ENCODE measurements at places on chromosomes 4 and X.

DNA sequence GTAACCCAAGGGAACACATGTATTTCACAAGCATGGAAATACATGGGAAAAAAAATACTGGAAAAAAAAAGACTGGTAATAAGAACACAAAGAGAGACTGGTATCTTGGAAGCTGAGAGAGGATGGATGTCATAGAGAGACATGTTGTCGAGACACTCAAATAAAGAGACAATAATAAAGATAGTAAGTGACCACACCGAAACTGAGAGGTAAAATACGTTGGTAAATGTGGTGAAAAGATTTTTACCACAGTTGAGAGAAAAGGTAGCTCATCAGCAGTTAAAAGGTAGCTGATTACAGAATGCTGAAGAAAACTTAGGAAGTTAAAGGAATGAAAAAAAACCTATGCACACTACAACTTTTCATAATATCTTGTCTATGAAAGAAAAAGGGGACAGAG lies 81.1 kb downstream of the ARAP2 start:
- DNase-seq: no peak

DNA sequence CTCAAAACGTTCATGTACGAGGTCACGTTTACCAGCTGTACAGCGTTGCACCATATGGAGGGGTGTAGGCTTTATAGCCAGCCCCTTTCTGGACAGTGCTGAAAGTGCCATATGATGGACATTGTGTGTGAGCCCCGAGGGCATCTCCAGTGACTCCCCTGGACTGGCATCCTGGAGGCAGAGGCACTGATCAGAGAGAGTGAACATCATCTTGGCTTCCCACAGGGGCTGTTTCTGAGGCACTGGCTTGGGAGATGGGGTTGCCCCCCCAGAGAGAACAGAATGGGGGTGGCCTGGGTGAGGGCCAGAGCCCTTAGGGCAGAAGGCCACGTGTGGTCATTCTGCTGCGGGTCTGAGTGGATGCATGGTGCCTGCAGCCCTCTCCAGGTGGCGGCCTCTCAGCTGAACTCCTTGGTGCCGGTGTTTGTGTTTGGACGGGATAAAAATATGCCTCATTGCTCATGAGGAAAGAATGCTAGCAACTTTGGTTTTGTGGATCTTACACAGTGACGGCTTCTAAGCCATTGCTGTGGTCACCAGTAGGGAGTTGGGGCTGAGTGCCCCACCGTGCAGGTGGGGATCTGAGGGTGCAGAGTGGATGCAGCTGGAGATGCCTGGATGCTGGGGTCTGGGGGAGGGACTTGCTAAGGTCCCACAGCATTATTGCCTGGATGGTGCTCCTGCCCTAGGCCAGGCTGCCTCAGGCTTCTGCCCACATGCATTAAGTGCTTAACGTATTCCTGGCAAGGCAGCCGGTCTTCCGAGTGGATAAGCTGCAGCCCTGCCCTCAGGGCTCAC lies 3.4 kb downstream of the WFS1 start:
- DNase-seq: peak; percentile 59

- DNase-seq: no peak
These were observed 18.8 kb downstream of the RGS12 start for GRCh38 chr4:3311489-3312171.

DNA sequence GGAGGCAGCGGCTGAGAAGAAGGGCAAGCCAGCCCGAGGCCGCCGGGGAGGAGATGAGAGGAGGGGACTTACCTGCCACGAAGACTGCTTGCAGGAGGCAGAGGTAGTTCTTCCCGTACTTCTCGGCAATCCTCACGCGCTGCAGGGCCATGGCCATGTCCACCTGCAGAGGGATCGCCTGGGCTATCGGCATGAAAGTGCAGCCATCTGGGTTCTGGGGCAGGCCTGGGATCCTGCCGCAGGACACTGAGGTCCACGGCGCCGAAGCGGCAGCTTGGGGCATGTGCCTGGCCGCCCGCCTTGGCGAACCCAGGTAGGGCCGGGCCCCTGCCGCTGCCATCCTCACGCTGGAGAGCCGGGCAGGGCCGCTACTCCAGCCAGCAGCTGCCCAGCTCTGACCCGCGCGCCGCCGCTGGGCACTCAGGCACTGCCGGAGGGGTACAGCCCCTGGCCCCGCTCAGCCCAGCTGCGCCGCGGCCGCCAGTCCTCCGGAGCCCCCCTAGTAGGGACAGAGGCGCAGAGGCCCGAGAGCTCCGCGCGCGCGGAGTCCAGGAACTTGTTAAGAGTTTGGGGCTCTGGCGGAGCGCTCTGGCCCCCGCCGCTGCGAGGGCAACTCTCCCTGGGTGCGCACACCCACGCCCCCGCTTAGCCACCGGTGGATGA lies 16.0 kb downstream of the MCF2 start:
- peak; percentile 39 for DNase-seq

DNA sequence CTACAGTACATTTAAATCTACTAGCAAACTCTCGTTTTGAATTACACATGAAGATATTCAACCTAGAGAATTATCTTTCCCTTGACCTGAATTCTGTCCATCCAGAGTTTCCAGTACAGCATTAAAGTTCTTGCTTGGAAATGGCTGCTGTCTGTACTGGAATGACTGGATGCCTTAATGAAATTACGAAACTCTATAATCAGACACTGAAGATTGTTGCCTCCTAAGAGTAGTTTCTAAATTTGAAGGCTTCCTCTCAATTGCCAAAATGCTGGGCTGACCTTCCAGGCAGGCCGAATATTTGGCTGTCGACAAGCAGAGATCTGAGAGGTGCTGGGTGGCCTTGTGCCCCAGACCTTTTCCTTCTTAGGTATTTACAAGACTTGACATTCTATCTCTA lies 215.1 kb upstream of the GPC4 start:
- DNase-seq: no peak

DNA sequence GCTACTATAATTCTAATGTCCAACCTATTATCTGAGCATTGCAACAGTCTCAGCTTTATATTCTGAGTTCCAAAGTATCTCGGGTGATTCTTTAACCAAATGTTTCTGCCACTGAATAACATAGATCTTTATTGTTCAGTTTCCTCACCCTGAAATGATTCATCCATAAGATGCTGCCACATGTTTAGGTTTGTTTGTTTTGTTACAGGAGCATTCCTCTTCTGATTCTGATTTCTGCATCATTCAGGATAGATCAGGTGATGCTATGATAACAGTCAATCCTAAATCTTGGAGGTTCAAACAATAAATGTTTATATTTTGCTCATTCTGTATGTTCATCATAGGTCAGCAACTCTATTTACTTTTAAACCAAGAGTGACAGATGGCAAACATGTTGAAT lies 927.6 kb downstream of the PCDH7 start:
- no peak for DNase-seq

GRCh38 chr4:120132935-120133334 lies 66.3 kb upstream of the MAD2L1 start:
- DNase-seq: no peak

DNA sequence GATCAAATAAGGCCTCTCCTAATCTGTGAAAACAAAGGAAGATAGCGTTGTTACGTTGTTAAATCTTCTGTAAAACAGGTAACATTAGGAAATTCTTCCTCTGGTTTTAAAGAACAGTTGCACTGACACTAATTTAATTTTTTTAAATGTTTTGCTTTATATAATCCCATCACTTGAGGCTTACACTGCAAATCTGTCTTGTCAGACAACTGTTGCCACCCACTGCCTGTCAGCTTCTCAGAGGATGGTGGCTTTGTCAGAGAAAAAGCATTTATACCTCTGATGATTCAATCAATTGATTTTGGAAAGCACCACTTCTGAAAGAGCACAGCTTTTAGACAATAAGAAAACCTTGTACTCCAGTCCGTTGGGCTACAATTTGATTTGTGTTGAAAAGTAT lies 799.1 kb downstream of the FSTL5 start:
- DNase-seq: peak; percentile 6

- peak; percentile 36 for DNase-seq
These were observed 63.1 kb downstream of the RTL3 start for GRCh38 chrX:78595901-78596502.

GRCh38 chr4:75432683-75433082 lies 81.5 kb downstream of the RCHY1 start:
- no peak for DNase-seq

- DNase-seq: peak; percentile 29
These were observed 54.0 kb downstream of the COL25A1 start for GRCh38 chr4:109248322-109248900.

DNA sequence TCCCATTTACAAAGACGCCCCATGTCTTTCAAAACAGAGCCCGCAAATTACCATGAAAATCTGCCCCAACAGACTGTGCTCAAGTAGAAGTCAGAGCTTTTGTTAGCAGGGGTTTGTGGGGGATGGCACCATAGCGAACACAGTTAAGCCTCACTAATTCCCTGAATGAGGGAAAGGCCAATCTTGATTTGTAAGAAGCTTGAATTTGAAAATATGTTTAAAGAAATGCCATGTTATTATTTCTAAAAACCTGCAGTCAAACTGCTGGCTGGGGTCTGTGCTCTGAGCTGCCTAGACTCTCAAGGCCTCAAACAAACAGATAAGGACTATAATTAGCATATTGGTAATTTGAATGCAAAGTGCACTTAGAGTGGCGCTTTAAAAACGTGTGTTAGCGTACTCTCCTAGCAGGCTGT lies 9.4 kb upstream of the PAK3 start:
- peak; percentile 39 for DNase-seq

DNA sequence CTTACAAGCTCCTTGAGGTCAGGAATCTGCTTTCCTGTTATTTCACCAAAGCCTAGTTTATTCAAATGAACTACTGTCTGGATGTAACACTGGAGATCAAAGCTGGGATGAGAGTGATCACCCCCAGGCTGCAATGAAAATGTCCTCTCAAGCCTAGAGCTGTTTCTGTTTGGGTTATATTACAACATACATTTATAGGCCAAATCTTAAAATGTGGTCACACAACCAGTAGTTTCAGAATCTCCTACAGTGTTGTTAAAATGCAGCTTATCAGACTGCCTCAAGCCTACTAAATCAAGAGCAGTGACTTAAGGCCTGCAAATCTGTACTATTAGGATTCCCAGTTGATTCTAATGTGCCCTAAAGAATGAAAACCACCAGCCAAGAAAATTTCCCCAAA lies 207.5 kb downstream of the PAPSS1 start:
- no peak for DNase-seq

DNA sequence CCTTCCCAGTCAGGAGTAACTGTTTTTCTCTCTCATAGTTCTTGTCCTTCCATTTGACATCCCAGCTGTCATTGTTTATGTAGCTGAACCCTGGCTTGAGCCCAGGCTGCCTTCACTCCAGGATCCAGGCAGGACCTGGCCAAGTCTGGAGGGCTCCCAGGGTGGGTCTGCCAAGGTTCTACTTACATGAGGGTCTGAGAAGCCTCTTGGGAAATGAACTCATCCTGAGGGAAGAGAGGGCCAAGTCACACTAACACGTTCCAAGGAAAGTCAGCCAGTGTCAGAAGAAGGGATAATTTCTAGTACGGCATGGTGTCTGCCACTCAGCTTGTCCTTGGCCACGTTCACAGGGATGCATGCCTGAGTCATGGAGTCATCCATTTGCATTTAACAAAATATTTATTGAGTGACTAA lies 54.8 kb upstream of the SRD5A3 start:
- DNase-seq: no peak

DNA sequence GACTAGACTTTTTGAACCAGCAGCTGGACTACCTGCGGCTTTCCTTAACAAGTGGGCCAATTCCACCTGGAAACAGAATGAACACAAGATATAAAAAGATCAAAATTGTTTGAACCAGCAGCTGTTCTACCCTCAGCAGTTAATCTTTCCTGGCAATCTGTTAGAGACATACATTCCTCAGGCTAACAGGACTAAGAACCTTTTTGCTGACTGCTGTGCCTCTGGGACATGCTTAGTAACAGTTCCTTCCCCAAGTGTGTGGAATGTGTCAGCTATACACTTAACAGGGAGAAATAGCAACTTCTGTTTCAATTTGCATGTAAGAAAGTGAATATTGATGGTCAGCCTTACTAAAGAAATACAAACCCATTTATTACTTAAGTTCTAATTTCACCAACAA lies 554.4 kb downstream of the ARAP2 start:
- DNase-seq: peak; percentile 6

DNA sequence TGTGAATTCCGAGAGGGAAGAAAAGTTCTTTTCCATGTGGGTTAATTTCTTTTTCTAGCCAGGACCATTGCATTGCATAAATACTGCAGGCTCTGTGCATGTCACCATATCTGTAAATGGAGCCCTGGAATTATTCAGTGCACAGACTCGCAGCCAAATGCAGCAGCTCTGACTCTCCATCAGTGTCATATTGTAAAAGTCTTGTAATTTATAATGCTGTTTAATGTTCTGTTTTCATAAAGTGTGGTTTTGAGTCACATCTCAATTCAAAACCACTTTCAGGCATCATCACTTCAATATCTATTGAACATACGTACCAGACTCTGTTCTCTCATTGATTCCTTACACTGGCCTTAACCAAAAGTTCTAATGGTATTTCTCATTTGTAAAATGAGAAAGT lies 193.9 kb upstream of the RPL34 start:
- DNase-seq: no peak

GRCh38 chrX:20664131-20664530 lies 397.4 kb upstream of the RPS6KA3 start:
- no peak for DNase-seq

DNA sequence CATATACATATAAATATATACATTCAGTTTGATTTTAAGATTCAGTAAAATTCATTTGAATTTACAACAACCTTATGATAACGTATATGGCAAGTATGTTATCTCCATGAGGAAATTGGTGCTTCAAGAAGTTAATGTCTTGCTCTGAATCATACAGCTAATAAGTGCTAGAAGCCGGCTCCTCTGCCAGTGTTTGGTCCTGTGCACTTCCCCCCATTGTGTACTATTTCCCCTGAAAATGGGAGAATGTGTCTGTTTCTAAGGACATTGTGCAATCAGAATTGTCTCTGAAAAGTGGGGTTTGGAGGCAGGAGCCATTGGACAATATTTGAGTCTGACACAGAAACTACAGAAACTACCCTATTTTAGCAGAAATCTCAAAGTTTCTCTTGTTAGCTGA lies 135.9 kb downstream of the CPE start:
- DNase-seq: no peak

DNA sequence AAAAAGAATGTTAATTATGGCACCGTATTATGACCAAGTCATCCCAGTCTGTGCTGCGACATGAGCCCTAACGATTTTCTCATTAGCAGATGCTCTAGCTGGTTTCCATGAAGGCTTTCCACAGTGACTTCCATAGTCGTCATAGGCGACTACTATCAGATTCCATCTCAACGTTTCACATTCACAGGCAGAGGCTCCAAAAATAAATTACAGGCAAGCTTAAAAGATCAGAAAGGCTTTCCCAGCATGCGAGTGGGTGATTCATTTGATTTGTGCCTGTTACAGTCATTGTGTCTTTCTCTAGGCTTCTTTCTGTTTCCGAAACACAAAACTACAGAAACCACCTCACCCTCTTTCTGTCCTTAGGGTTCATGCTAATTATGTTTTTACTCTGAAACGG lies 43.2 kb downstream of the PALLD start:
- peak; percentile 42 for DNase-seq

GRCh38 chr4:109276482-109277095 lies 25.9 kb downstream of the COL25A1 start:
- DNase-seq: no peak
